Cardiac muscle cell (in vitro differentiated cells and primary cell): ENCODE measurements at places on chromosomes 12 and 14. TPM values are rescaled to one million over a fixed set of nuclear protein-coding genes. Genes with fewer than 3 reads are reported as not detected.
A peak's percentile ranks its signal among the peaks of the same experiment; 100 is the strongest.

- peak; percentile 83 for DNase-seq
- H3K27ac ChIP-seq = no peak overlapping the region
- no peaks in the 10 kb centered on the region for H3K27me3 ChIP-seq
- no peaks in the 10 kb centered on the region for H3K36me3 ChIP-seq
- H3K4me3 ChIP-seq = no peak overlapping the region
Measured at GRCh38 chr14:54845641-54846040, 57.0 kb downstream of the GCH1 start.

GRCh38 chr14:70814466-70814865 lies 5.2 kb upstream of the MAP3K9 start:
- peaks cover 7% of the 10 kb centered on the region for H3K4me1 ChIP-seq
- H3K27ac ChIP-seq = no peak overlapping the region
- no peak overlapping the region for H3K4me3 ChIP-seq
- DNase-seq = no peak
- peaks cover 6% of the 10 kb centered on the region for H3K27me3 ChIP-seq

DNA sequence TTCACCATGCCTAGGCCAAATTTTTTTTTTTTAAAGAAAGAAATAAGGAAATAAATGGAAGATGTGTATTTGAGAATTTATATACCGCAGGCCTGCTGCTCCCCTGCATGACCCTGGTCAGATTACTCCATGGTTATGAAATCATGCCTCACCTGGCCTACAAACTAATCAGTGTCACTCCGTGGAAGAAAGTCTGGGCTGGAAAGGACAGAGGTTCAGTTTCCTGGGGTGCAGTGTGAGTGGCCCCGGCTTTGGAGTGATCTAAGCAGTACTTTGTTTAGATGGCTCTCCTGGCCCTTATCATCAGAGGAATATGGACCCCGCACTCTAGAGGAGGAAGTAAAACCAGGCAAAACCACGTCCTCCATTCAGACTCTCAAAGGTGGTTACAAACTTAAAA lies 9.6 kb downstream of the APOBEC1 start:
- no peak overlapping the region for H3K27ac ChIP-seq
- no peaks in the 10 kb centered on the region for H3K4me1 ChIP-seq
- H3K4me3 ChIP-seq = no peak overlapping the region
- H3K36me3 ChIP-seq = no peaks in the 10 kb centered on the region
- DNase-seq = no peak
- no peaks in the 10 kb centered on the region for H3K27me3 ChIP-seq

The SAMD15 gene
- total RNA-seq = 2.2 and 3.6 TPM in 2 replicates

GRCh38 chr12:27025116-27025515 lies 2.8 kb downstream of the MED21 start:
- H3K4me1 ChIP-seq = no peaks in the 10 kb centered on the region
- DNase-seq = no peak
- H3K27me3 ChIP-seq = no peaks in the 10 kb centered on the region
- H3K4me3 ChIP-seq = no peak overlapping the region

- no peaks in the 10 kb centered on the region for H3K36me3 ChIP-seq
- no peaks in the 10 kb centered on the region for H3K4me1 ChIP-seq
- H3K27ac ChIP-seq = no peak overlapping the region
- H3K27me3 ChIP-seq = no peaks in the 10 kb centered on the region
- H3K4me3 ChIP-seq = no peak overlapping the region
Measured at GRCh38 chr12:28059220-28059619, 86.7 kb upstream of the PTHLH start.

DNA sequence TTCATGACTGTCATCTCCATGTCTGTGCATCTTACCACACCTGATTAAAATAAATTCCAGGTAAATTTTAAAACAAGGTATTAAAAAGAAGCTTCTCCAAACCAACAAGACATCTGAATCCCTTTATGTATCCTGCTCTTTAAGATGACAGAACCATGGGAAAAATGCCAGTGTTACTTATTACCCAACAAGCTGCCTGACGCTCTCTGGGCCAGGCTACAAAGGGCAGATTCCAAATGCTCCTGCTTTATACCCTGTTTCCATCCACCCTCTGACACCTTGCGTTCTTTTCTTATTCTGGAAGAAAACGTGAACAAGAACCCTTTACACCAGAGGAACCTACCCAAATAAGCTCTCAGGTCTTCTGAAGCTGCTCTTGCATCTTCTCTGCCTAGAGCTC lies 70.7 kb downstream of the SLC8A3 start:
- no peak for DNase-seq
- no peak overlapping the region for H3K27ac ChIP-seq
- H3K4me3 ChIP-seq = no peak overlapping the region
- no peaks in the 10 kb centered on the region for H3K4me1 ChIP-seq
- peaks cover 76% of the 10 kb centered on the region for H3K27me3 ChIP-seq

DNA sequence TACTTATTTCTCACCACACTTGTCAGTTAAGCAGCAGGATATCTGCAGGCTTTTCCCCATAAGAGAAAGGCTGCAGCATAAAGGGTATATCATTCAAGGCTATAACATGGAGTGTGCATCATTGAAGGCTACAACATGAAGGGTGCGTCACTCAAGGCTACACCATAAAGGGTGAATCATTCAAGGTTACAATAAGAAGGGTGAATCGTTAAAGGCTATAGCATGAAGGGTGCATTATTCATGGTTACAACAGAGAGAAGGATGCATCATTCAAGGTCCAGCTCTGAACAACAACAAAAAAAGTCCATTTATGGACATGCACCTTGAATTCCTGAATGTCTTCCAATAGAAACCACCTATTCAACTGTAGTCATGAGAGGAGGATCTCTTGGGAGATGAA lies 32.8 kb upstream of the LUM start:
- peak; percentile 17 for DNase-seq
- no peaks in the 10 kb centered on the region for H3K27me3 ChIP-seq
- no peak overlapping the region for H3K4me3 ChIP-seq
- no peaks in the 10 kb centered on the region for H3K36me3 ChIP-seq
- H3K27ac ChIP-seq = no peak overlapping the region

- no peak overlapping the region for H3K4me3 ChIP-seq
- H3K27me3 ChIP-seq = no peaks in the 10 kb centered on the region
- no peak for DNase-seq
- H3K36me3 ChIP-seq = no peaks in the 10 kb centered on the region
Measured at GRCh38 chr14:26414926-26415325, 182.9 kb downstream of the NOVA1 start.

GRCh38 chr12:97751704-97752103 lies 289.1 kb downstream of the RMST start:
- no peaks in the 10 kb centered on the region for H3K27me3 ChIP-seq
- no peaks in the 10 kb centered on the region for H3K4me1 ChIP-seq
- no peak overlapping the region for H3K4me3 ChIP-seq
- no peaks in the 10 kb centered on the region for H3K36me3 ChIP-seq
- no peak for DNase-seq

- H3K27me3 ChIP-seq = no peaks in the 10 kb centered on the region
- no peak for DNase-seq
- no peak overlapping the region for H3K27ac ChIP-seq
- no peaks in the 10 kb centered on the region for H3K4me1 ChIP-seq
Measured at GRCh38 chr12:105803292-105803691, 335.5 kb downstream of the NUAK1 start.

GRCh38 chr14:65186951-65187350 lies 84.6 kb upstream of the MAX start:
- H3K36me3 ChIP-seq = no peaks in the 10 kb centered on the region
- H3K27me3 ChIP-seq = no peaks in the 10 kb centered on the region
- H3K27ac ChIP-seq = no peak overlapping the region
- no peaks in the 10 kb centered on the region for H3K4me1 ChIP-seq
- no peak overlapping the region for H3K4me3 ChIP-seq
- no peak for DNase-seq

- H3K36me3 ChIP-seq = no peaks in the 10 kb centered on the region
- peaks cover 8% of the 10 kb centered on the region for H3K4me1 ChIP-seq
- no peak overlapping the region for H3K4me3 ChIP-seq
- no peaks in the 10 kb centered on the region for H3K27me3 ChIP-seq
Measured at GRCh38 chr12:13148485-13148847, 45.0 kb upstream of the GSG1 start.

The SLC7A8 gene
- 9.2 and 14.1 TPM in 2 replicates for total RNA-seq

The COX8C gene
- not detected in 2 replicates for total RNA-seq

- peaks cover 5% of the 10 kb centered on the region for H3K4me1 ChIP-seq
- no peak overlapping the region for H3K4me3 ChIP-seq
- H3K27ac ChIP-seq = no peak overlapping the region
Measured at GRCh38 chr12:47941871-47942613, 21.4 kb upstream of the TMEM106C start.

- no peak overlapping the region for H3K4me3 ChIP-seq
- no peaks in the 10 kb centered on the region for H3K4me1 ChIP-seq
- DNase-seq = no peak
- H3K27ac ChIP-seq = no peak overlapping the region
- H3K27me3 ChIP-seq = no peaks in the 10 kb centered on the region
Measured at GRCh38 chr14:33812181-33812580, 138.7 kb downstream of the EGLN3 start.

DNA sequence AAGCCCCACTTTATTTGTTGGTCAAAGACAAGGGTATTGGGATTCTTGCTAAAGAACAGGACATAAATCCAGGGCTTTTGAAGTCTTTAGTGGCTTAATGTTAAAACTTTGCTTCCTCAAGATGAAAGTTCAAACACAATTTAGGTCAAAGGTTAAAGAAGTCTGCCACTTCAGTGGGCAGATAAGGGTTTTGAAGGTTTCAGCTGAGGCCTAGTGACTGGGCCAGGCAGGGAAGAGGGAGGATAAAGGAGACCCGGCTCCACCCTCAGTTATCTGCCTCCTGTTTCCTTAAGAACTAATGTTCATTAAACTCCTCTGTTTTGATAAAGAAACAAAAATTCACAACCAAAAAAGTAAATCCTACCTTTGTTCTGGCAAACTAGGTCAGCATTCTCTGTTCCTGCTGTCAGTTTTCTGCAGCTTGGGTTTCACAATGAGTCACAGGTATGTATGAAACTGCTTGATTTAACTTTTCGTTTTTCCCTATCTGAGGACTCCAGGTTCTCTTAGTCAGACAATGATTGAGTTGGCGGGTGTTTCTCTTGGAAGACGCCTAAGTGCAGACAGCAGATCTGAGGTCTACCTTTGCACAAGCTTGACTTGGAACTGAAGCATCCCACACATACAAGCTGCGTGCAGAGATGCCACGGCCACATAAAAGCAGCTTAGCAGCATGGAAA lies 208.3 kb downstream of the EXOC5 start:
- peaks cover 7% of the 10 kb centered on the region for H3K27me3 ChIP-seq
- no peaks in the 10 kb centered on the region for H3K36me3 ChIP-seq
- H3K4me1 ChIP-seq = peaks cover 21% of the 10 kb centered on the region
- no peak overlapping the region for H3K4me3 ChIP-seq

DNA sequence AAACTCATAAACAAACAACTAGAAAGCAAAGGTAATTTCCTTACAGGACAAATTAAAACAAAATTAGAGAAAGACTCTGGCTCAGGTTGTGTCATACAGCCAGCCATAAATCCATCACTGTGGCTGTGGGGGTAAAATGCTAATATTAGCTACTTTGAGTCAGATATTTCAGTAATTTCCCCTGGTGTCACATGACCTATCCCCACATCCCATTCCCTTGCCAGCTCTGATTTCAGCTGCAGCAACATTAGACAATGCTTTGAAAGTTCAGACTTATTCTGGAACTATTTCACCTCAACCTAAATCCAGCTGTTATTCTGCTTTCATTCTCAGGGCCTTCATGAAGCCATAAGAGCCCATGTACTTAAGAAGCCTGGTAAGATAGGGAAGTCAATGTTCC lies 55.3 kb downstream of the RPL10L start:
- no peaks in the 10 kb centered on the region for H3K36me3 ChIP-seq
- no peak overlapping the region for H3K27ac ChIP-seq
- H3K4me1 ChIP-seq = no peaks in the 10 kb centered on the region
- H3K27me3 ChIP-seq = no peaks in the 10 kb centered on the region

- DNase-seq = no peak
- H3K4me1 ChIP-seq = no peaks in the 10 kb centered on the region
- no peak overlapping the region for H3K4me3 ChIP-seq
- H3K27me3 ChIP-seq = no peaks in the 10 kb centered on the region
- H3K27ac ChIP-seq = no peak overlapping the region
- H3K36me3 ChIP-seq = no peaks in the 10 kb centered on the region
Measured at GRCh38 chr14:20675669-20676068, 8.7 kb upstream of the RNASE4 start.

- H3K27ac ChIP-seq = peak overlapping the region; percentile 25
- H3K36me3 ChIP-seq = no peaks in the 10 kb centered on the region
- no peak overlapping the region for H3K4me3 ChIP-seq
- H3K4me1 ChIP-seq = peaks cover 36% of the 10 kb centered on the region
- DNase-seq = no peak
Measured at GRCh38 chr12:108635201-108635996, 1.7 kb upstream of the SELPLG start.

DNA sequence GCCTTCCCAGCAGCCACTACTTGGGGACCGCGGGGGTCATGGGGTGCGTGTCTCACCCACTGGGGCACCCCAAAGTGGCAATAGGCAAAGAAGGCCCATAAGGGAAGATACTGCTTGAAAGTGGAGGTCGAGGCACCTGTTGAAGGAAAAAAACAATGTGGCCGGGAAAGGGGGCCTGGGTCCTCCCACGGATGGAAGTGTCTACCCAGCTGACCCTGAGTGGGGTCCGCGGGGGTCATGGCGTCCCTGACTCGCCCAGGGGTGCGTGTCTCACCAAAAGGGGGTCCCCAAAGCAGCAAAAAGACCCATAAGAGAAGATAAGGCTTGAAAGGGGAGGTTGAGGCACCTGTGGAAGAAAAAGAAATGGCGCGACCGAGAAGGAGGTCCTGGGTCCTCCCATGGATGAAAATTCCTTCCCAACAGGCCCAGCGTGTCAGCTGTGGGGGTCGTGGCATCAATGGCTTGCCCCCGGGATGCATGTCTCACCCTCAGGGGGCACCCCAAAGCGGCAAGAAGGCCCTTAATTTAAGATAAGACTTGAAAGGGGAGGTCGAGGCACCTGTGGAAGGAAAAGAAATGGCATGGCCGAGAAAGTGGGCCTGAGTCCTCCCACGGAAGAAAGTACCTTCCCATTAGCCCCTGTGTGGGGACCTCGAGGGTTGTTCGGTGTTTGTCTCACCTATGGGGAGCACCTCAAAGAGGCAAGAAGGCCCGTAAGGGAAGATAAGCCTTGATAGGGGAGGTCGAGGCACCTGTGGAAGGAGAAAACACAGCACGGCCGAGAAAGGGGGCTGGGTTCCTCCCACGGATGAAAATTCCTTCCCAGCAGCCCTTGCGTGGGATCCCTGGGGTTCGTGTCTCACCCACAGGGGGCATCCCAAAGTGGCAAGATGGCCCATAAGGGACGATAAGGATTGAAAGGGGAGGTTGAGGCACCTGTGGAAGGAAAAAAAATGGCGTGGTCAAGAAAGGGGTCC lies 266.0 kb downstream of the ALG10 start:
- no peak for DNase-seq
- no peaks in the 10 kb centered on the region for H3K36me3 ChIP-seq
- H3K27me3 ChIP-seq = no peaks in the 10 kb centered on the region
- H3K4me1 ChIP-seq = no peaks in the 10 kb centered on the region
- H3K4me3 ChIP-seq = no peak overlapping the region
- H3K27ac ChIP-seq = no peak overlapping the region
